ENCODE measurements at places on chromosomes 1 and 21.

DNA sequence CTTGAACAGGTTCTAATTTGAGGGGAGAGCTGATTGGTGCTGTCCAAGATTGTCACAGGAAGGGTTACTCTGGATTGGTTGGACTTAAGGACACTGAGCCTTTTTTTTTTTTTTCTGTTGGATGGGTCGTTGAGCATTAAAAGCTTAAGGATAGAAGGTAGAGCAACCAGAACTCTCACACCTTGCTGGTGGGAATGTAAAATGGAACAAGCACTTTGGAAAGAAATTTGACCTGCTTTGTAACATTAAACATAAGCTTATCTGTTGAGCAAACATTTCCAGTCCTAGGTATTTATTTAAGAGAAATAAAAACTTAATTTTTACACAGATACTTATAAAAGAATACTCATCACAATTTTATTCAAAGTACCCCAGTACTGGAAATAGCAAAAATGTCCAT lies 29.8 kb upstream of the PLA2G2A start:
- no peak for DNase-seq

DNA sequence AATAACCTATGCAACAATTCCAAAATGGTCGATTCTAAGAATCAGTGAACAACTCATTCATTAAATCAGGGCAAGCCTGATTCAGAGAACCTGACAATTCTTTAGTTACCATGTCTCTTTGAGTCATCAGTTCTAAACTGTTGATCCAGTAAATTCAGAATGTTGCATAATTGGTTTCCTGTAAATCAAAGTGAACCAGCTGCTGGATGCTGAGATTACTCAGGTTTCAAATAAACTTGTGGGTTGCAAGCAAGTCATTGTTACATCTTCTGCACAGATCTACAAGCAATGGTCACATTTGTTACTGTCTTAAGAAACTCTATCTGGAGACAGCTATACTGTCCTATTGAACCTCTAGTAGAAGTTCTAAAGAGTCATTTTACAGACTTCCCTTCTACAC lies 16.5 kb downstream of the PLA2G2D start:
- DNase-seq: no peak

- no peak for DNase-seq
These were observed 51.7 kb downstream of the PBX1 start for GRCh38 chr1:164610538-164611222.

GRCh38 chr1:42815941-42816584 lies 859 bp upstream of the ERMAP start:
- DNase-seq: no peak

GRCh38 chr21:42406201-42406621 lies 2.5 kb downstream of the UBASH3A start:
- DNase-seq: no peak

GRCh38 chr21:42786884-42787283 lies 92.5 kb downstream of the WDR4 start:
- DNase-seq: no peak

GRCh38 chr1:64183395-64184002 lies 19.9 kb upstream of the UBE2U start:
- no peak for DNase-seq

GRCh38 chr1:32107742-32108661 lies at the start of gene KPNA6:
TSS of gene KPNA6 (plus strand) at chr1:32108056. CDS start at chr1:32108131, 75 bp downstream.
- peak; percentile 91 for DNase-seq

- no peak for DNase-seq
These were observed 47.7 kb upstream of the PPM1J start for GRCh38 chr1:112762541-112763500.

GRCh38 chr1:163980394-163980793 lies 578.6 kb upstream of the PBX1 start:
- DNase-seq: no peak

DNA sequence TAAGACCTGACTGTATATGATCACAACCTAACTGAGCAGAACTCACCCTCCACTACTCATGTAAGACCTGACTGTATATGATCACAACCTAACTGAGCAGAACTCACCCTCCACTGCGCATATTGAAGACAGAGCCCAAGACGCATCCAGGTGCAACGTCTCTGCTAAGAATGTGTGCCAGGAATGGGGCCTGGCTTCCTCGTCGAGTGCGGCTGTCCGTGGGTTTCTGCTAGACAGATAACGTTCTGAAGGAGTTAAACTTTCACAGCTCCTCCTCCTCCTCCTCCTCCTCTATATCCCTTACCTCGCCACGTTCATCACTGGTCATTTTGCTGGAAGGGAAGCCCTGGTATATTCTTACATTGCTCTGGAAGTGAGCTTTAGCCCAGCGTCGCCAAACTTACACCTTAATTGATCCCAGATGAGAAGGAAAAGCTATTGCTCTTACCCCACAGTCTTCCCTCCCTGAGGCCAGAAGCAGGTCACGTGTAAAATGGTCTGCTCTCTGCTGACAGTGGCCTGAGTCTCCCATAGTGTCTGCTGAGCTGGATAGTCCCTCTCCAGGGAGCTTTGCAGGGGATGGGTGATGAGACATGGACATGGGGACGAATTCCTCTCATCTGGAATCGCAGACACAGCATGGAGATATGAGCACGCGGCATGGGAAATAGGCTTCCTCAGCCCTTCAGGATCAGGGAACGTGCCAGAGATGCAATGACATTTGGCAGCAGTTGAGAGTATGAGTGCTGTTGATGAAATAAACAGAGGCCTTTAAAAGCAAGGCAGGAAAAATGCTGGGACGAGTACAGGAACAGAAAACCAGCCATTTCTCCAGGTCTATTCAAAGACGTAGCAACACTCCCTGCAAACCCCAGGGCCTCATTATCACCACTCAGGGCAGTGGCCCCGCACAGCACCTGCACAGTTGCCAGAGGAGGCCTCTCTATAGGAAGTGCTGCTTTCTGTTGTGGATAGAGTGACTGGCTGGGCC lies 528.1 kb downstream of the KIF26B start:
- no peak for DNase-seq

DNA sequence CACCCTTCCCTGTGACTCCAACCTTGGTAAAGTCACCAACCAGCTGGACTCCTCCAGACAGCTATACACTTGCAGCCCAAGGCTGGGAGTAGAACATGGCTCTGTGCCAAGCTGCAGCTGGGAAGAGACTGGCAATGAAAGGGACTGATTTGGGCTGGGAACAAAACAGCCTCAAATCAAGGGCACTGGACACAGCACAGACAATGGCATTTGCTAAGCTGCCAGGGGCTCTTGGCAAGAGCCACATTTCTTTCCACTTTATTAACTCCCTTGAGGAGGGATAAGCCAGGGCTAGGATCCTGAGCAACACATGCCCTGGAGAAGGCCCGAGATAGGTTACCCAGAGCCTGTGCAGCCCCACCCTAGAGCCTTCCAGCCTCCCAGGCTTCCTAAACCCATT lies 12.0 kb downstream of the SYT11 start:
- DNase-seq: no peak

Data from T1000 (cell line).